Chondrocyte (in vitro differentiated cells): ENCODE measurements at places on chromosomes 6 and 20. TPM values are rescaled to one million over a fixed set of nuclear protein-coding genes. Genes with fewer than 3 reads are reported as not detected.

DNA sequence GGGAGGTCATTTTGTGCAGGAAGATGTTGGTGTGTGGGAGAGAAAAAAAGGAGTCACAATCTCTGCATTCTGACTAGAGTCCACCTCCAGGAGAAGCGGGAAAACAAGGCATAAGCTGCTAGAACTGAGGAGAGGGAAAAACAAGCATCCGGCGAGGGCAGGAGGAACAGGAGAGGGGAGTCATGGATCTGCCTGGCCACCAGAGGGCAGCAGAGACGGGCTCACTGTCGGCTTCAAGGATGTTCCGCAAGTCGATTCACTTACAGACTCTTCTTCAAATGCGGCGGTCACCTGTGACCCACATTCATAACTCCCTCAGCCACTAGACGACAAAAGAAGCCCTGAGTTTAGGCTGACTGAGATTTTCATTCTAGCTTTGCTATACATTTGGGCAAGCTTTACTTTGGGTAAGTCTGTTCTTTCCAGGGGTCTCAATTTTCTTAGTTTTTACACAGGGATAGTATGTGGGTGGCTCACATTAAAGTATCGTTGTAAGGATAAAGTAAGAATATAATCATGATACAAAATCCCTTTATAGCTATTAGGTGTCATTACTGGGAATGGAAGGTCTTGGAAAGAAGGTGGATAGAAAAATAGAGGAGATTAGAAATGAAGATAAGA, 6.6 kb upstream of the BTNL2 start:
- H3K27me3 ChIP-seq, result peaks cover 53% of the 10 kb centered on the region
- H3K4me3 ChIP-seq, result no peak overlapping the region
- H3K36me3 ChIP-seq, result no peaks in the 10 kb centered on the region

Gene DNMT3B
- total RNA-seq, result 2.0 to 4.8 TPM (median 4.7 TPM) in 3 replicates

GRCh38 chr6:159969921-159970320, 1.0 kb downstream of the IGF2R start:
- peaks cover 53% of the 10 kb centered on the region for H3K4me1 ChIP-seq
- DNase-seq, result no peak
- peak overlapping the region; percentile 91 for H3K4me3 ChIP-seq
- peak overlapping the region; percentile 98 for H3K27ac ChIP-seq
- H3K27me3 ChIP-seq, result no peaks in the 10 kb centered on the region

DNA sequence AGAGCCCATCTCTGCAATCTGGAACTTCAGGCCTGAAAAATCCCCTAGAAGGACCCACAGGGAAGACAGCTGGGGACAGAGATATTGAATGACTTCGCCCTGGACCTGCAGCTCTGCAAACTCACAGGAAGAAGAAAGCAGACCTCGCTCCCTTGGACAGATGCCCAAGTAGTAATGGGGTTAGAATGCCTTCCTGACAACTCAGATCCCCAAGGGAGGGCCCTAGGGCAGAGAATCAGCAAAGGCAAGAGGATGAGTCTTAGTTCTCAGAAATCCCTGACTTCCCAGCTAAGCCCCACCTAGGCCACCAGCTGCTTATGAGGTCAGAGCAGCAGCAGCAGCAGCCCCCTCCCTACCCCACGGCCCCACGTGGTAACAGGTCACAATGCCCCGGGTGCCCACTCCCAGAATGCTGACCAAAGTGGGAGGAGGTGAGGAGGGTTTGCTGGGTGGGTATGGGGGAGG, at the start of gene C20orf141:
C20orf141 (plus strand) TSS at position 401 of the 465 bp plus-strand sequence. CDS start 198 bp downstream, outside the sequence.
- H3K4me1 ChIP-seq, result peaks cover 25% of the 10 kb centered on the region
- no peak within 1 kb of the TSS for H3K4me3 ChIP-seq
- H3K27ac ChIP-seq, result peak within 1 kb of the TSS; percentile 77
- peaks cover 9% of the 10 kb centered on the region for H3K36me3 ChIP-seq
- H3K27me3 ChIP-seq, result no peaks in the 10 kb centered on the region

Gene VWA7
- total RNA-seq, result 0.15 to 0.62 TPM (median 0.17 TPM) in 3 replicates

Gene SLC16A10
- 0.02 TPM in 1 of 3 replicates, not detected in the others for total RNA-seq

DNA sequence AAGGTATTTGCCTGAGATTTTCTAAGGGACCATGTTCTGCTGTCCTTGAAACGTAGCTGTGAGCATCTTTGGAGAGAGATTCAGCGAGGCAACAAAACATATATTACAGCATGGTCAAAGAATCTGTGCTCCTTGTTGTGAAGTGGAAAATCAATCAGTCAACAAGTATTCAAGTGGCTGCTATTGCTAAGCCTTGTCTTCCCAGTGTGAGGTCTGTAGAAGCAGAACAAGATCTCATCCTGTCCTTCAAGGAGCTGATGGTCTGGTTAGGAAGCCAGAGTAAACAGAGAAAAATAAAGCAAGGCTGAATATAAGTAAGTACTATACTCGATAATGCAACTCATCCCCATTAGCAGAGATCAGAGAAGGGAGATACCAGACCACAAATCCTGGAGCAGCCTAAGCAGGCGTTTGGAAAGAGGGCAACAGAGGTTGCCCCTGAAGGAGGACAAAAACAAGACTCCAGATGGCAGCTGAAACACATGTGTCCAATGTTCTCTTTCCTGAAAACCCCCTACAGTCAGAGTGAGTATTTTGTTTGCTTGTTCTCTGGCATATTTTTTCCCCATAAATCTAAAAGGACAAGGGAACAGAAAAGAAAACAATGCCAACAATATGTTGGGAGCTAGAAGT, 392.0 kb downstream of the SYNE1 start:
- H3K4me3 ChIP-seq, result no peak overlapping the region
- DNase-seq, result no peak
- no peak overlapping the region for H3K27ac ChIP-seq
- H3K4me1 ChIP-seq, result peaks cover 44% of the 10 kb centered on the region
- no peaks in the 10 kb centered on the region for H3K27me3 ChIP-seq
- peaks cover 49% of the 10 kb centered on the region for H3K36me3 ChIP-seq

DNA sequence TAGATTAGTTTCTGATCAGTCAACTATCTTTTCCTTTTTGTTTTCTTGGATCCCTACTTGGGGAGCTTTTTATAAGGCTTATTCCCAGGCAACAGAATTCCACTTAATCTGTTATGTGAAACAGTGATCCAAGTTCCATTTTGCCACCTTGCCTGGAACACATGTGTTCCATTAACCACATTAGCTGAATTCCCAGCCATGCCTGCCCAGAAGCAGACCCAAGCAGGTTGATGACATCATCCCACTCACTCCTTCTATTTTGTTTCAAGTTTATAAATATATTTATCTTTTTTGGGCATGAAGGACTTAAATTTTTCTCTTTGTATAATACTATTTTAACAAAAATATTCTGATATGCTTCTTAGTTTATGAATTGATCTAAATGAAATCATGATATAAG, 587.4 kb downstream of the GRIK2 start:
- no peaks in the 10 kb centered on the region for H3K36me3 ChIP-seq
- DNase-seq, result no peak
- no peaks in the 10 kb centered on the region for H3K4me1 ChIP-seq
- no peak overlapping the region for H3K4me3 ChIP-seq

DNA sequence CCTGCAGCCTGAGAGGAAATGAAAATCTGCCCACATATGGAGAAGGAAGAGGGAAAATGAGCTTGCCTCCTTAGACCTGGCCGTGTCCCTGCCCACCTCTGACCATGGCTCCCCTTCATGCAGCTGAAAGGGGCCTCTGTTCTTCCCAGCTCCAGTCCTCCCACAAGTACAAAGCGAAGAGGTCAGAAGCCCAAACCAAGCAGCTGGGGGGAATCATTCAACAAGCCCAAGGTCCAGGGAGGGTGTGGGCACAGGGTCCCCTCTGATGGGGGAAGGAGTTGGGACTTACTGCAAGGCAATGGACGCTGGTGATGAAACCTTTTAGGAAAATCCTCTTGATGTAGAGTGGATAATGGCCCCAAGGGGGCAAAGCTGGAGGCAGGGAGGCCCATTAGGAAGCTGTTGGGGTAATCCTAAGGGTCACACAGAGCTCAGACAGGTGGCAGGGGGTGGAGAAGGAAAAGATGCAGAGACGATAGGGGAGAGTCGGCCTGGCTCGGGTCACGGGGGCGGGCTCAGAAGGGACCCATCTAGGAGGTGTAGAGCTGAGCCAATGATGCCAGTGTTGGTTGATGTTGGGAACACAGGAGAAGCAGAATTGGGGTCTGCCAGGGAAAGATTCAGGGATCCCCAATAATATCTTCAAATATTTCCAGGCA, 16.1 kb upstream of the GRM4 start:
- peak; percentile 37 for DNase-seq
- H3K4me1 ChIP-seq, result no peaks in the 10 kb centered on the region
- H3K27ac ChIP-seq, result peak overlapping the region; percentile 49
- peaks cover 6% of the 10 kb centered on the region for H3K36me3 ChIP-seq

- H3K27me3 ChIP-seq, result no peaks in the 10 kb centered on the region
- no peak overlapping the region for H3K27ac ChIP-seq
- H3K4me1 ChIP-seq, result peaks cover 14% of the 10 kb centered on the region
- H3K4me3 ChIP-seq, result no peak overlapping the region
Measured at GRCh38 chr6:15893556-15894253, 230.9 kb upstream of the DTNBP1 start.

Gene KHDC1
- total RNA-seq, result 4.0 to 4.5 TPM (median 4.3 TPM) in 3 replicates

GRCh38 chr6:140602431-140603248, 1228.2 kb upstream of the CITED2 start:
- no peak overlapping the region for H3K4me3 ChIP-seq
- H3K4me1 ChIP-seq, result peaks cover 41% of the 10 kb centered on the region
- H3K36me3 ChIP-seq, result no peaks in the 10 kb centered on the region

GRCh38 chr6:34890533-34890925, 1.5 kb downstream of the ANKS1A start:
- peak overlapping the region; percentile 99 for H3K4me3 ChIP-seq
- no peak for DNase-seq
- H3K27ac ChIP-seq, result no peak overlapping the region
- no peaks in the 10 kb centered on the region for H3K36me3 ChIP-seq

GRCh38 chr20:51022803-51023616, at the start of gene KCNG1:
Gene KCNG1 (minus strand): TSS chr20:51023107. CDS start chr20:51010338, 12,769 bp downstream.
- peaks cover 16% of the 10 kb centered on the region for H3K4me1 ChIP-seq
- no peak for DNase-seq
- peaks cover 3% of the 10 kb centered on the region for H3K27me3 ChIP-seq
- H3K4me3 ChIP-seq, result peak within 1 kb of the TSS; percentile 69
- no peaks in the 10 kb centered on the region for H3K36me3 ChIP-seq

Gene ZC2HC1B
- total RNA-seq, result 0.46 TPM in 1 of 3 replicates, not detected in the others

GRCh38 chr20:711576-711975, 36.0 kb upstream of the SCRT2 start:
- peaks cover 13% of the 10 kb centered on the region for H3K36me3 ChIP-seq
- no peak overlapping the region for H3K27ac ChIP-seq
- no peak overlapping the region for H3K4me3 ChIP-seq
- DNase-seq, result no peak
- H3K27me3 ChIP-seq, result peaks cover 33% of the 10 kb centered on the region

Gene DEFB123
- total RNA-seq, result not detected in 3 replicates

Gene ADGRF5
- 0.67 to 0.95 TPM in 2 of 3 replicates, not detected in the other for total RNA-seq

DNA sequence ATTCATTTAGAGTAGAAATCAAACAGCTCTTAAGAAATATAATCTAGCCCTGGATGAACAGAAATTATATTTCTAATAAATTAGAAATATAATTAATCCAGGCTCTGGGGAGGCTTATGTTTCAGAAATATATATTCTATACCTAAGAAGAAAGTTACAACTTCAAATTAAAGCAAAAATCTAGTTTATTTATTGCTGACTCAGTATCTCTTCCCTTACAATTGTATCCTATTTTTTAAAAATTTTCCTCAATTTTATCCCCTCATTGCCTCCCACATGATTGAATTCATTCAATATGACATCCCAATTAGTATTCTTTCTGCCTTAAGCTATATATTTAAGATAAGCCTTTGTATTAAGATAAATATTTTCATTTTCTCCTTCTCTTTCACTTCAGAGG, 71.4 kb downstream of the HS3ST5 start:
- no peaks in the 10 kb centered on the region for H3K36me3 ChIP-seq
- H3K27me3 ChIP-seq, result no peaks in the 10 kb centered on the region
- H3K4me1 ChIP-seq, result no peaks in the 10 kb centered on the region

DNA sequence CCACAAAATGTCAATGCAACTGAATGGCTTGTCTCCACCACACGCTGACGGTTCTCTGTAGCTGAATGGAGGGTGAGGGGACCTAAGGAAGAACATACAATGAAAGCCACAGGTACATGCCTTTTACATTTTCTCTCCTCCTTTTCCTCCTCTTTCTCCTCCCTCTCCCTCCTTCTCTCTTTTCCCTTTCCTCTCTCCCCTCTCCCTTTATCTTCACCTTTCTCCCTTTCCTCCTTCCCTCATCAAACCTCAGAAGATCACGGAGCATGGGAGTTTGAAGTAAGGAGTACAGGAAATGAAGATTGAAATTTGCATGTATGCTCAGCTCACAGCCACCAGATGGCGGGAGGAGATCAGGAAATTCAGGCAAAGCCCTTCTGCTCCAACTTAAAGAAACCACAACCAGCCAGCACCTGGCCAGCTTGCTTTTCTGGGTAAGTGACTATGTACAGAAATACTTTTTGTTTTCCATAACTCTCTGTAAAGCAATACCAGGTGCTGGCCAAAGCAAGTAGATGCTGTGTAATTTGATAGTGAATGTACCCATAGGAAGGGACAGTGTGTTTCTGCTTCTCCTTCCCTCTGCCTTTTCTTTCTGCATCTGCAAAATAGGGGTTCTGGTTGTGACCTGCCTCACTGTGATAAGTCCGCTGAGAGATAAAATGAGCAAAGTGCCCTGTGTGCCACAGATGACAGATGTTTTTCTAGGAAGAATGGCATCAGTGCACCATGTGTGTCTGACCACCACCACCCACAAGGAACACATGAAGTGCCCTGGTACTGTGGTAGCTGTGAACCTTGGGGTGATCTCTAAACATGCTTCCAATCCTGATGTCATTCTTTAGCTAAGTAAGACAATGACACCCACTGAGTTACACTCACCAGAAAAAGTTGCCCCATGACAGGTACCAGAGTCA, 18.6 kb upstream of the FOXO3 start:
- H3K27me3 ChIP-seq, result no peaks in the 10 kb centered on the region
- H3K4me3 ChIP-seq, result peak overlapping the region; percentile 21
- no peak for DNase-seq
- H3K4me1 ChIP-seq, result peaks cover 3% of the 10 kb centered on the region
- H3K36me3 ChIP-seq, result peaks cover 1% of the 10 kb centered on the region

DNA sequence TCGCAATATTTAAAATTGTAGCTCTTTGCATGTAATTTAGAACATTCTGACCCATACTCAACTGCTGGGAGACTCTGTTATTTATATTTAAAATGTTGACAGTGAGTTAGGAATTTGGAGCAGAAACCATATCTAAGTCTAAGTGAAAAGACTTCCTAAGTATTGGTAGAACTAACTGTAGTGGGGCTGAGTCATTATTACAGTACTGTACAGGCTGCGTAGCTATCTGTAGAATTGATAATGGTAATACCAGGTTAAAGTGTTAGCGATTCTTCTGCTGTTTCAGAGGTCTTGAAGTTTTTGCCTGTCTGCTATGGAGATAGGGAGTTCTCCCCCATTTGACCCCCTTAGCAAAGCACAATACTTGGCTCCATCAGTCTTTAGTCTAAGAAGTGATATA, 3.6 kb downstream of the TOP1 start:
- peak overlapping the region; percentile 23 for H3K4me3 ChIP-seq
- no peaks in the 10 kb centered on the region for H3K27me3 ChIP-seq
- H3K27ac ChIP-seq, result peak overlapping the region; percentile 42
- H3K4me1 ChIP-seq, result peaks cover 71% of the 10 kb centered on the region
